ENCODE measurements at places on chromosomes 7 and 10.

DNA sequence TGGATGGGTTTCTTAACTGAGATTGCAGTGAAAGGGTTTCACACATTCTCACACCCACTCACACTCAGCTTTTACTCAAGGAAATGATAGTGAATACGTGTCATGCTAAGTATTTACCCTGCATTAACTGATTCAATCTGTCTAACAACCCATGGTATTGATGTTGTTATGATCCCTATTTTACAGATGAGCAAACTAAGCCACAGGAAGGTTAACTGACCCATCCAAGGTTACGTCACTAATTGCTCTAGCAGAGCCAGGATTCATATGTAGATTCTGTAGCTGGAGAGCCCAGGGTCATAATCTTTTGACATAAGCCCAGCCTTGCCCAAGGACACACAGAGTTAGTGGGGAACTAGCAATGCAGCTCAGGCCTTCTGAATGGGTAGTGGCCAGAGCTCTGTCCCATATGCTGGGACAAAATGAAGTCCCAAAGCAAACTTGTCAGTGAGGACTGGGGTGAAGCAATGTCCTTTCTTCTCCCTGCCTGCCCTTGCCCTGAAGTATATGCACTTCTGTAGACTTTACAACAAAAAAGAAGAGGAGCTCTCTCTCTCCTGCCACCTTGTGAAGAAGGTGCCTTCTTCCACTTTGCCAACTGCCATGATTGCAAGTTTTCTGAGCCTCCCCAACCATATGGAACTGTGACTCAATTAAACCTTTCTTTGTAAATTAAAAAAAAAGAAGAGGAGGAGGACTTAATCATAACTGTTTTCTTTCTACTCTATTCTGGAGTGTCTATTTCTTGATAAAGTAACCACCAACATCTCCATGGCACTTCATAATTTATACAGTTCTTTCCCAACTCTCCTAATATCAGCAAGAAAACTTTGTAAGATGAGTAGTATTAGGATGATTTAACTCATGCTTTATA, 4.9 kb upstream of the CYP3A7 start:
- no peak for DNase-seq

DNA sequence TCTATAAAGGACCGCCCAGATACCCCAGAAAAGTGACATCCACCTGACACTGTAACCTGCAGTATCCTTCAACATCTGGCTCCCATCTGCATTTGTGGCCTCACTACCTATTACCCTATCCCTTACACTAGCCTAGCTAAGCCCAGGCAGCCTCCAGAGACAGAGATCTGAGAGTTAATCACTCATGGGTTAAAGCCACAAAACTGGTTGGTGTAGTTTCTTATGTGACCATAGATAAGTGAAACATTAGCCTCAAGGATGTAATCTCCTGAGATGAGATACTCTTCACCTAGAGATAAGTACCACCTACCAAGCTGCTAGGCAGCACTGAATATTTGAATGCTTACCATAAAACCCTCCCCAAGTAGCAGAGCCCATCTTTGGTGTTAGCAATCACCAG, 35.4 kb downstream of the CTTNBP2 start:
- DNase-seq, result no peak

- DNase-seq, result no peak
Measured at GRCh38 chr10:1607466-1607865, 129.9 kb downstream of the ADARB2 start.

GRCh38 chr7:103525937-103526336, 79.9 kb upstream of the SLC26A5 start:
- no peak for DNase-seq

GRCh38 chr7:68707958-68708357, 890.3 kb upstream of the AUTS2 start:
- no peak for DNase-seq
